ENCODE measurements at places on chromosomes 6 and 20.
A peak's percentile ranks its signal among the peaks of the same experiment; 100 is the strongest.

DNA sequence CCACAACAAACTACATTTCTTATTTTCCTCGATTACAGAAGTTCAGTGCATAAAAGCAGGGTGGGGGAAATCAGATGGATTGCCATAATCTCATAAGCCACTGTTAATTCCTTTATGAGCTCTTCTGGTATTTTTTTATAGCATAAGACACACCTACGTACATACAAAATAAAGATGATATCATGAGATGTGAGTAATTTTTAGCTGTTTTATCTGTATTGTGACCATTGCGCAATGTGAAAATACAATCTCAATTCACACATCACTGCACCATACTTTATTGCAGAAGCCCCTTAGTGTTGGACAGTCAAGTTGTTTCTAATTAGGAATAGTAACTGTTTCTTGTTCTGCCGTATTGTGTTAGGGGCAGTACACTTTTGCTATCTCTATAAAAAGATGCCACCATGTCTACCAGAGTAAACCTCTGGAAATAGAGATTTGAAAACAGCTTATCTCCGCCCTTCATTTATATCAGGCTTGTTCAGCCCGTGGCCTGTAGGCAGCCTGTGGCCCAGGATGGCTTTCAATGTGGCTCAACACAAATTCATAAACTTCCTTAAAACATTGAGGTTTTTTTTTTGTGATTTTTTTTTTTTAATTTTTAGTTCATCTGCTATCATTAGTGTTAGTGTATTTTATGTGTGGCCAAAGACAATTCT is 90.4 kb downstream of the FARS2 start:
- DNase-seq, result no peak

DNA sequence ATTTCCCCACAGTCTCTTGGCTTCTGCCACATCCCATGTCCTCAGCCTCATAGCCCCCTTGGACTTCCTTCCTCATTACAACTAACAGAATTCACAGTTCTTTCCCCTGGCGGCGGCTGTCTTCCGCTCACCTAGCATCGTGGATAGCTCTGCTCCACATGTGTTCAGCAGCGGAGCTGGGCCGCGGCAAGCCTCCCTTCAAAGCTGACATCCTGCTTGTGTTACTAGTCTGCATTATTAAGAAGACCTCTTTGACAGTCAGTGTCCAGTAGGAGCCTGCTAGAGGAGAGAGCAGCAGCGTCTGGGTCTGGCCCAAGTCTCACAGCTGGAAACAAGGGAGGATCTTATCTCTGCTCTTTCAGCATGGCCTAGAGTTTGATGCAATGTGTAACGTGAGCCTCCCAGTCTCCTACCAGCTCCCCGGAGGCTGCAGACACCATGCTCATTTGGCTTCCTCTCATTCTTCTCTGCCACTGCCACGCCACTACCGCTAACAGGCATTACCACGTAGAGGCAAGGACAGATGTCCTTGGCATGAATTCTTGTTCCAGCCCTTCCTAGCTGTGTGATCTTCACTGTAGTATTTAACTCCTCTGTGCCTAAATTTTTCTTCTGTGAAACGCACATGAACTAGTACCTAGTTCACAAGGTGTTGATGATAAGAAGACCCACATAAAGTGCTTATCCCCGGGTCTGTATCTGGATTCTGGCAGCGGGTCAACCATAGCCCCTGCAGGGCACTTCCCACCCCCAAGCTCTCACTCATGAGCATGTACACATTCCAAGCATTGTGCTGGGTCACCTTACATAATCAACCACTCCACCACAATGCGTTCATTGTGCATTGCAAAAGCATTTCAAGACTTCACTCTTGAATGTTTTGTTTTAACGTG is 107.1 kb upstream of the BACH2 start:
- DNase-seq, result no peak

DNA sequence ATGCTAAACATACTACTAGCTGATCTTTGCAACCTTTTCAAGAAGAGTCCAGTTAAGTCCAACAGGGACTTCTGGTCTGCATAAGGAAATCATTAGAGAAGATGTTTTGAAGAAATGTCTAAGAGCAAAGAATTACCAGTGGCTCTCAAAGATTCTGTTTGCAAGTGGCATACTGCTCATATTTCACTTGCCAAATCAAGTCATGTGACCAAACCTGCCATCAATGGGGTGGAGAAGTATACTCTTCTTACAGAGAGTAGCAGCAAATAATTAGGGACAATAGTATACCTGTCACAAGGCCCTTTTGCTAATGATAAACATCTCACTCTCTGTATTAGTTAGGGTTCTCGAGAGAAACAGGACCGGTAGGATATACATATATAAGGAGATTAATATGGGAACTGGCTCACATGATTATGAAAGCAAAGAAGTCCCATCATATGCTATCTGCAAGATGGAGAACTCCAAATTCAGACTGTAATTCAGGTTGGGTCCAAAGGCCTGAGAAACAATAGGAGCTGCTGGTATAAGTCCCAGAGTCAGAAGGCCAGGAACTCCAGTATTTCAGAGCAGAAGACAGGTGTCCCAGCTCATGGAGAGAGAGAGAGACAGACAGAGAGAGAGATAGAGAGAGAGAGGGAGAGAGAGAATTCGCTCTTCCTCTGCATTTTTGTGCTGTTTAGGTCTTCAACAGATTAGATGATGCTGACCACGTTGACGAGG is 111.5 kb downstream of the LCA5 start:
- no peak for DNase-seq

DNA sequence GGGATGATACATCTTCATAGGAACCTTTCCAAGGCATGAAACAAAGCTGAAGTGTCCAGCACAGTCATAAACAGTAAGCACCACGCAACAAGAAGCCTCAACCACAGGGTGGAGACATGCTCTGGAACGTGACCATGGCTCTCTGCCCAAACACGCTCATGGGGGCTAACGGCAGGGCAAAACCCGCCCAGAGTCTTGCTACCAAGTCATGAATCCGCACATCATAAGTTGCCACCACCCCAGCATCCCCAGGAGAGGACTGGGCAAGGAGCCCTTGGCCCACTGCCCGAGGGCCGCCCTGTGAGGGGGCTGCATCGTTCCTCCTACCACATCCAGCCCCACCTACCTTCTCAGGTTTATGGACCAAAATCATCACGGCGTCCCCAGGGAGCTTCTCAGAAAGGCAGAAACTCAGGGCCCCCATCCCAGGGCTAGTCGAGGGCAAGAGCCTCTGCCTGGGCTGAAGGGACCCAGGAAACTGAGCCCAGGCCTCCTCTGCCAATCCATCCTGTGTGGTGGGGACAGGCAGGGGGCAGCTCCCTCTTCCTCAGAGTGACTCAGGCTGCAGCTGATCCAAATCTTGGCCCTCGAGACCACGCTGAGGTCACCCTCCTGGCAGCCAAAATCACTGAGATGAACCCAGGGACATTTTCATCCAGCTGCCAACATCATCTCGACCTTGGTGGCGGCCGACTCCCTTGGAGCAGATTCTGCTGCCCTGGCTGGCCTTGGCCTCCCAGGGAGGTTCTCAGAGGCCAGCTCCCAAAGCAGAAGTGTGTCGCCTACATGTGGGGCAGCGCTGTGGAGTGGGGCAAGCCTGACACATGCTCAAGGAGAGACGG is 42.6 kb downstream of the BMP7 start:
- no peak for DNase-seq

DNA sequence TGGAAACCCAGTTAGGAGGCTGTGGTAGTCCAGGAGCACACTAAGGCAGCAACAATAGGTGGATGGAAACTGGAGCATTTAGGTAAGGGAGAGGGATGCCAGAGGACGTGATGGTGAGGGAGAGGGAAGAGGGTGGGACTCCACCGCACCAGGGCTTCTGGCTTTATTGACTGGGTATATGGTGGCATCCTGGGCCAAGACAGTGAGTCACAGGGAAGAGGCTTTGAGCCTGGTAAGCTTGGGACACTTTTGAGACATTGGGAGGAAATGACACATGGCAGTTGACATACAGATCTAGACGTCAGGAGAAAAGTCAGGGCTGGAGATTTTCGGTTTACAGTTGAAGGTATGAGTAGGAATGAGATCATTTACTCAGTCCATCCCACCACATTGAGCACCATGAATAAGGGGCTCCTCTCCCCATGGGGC is 14.9 kb downstream of the NT5E start:
- peak; percentile 50 for DNase-seq

Measured in stimulated activated CD4-positive, alpha-beta T cell treated with anti-CD3 and anti-CD28 coated beads, Interleukin-4, amount 100 ng/mL, for 24 hours (primary cell).